ENCODE measurements at places on chromosomes 3 and 15.

DNA sequence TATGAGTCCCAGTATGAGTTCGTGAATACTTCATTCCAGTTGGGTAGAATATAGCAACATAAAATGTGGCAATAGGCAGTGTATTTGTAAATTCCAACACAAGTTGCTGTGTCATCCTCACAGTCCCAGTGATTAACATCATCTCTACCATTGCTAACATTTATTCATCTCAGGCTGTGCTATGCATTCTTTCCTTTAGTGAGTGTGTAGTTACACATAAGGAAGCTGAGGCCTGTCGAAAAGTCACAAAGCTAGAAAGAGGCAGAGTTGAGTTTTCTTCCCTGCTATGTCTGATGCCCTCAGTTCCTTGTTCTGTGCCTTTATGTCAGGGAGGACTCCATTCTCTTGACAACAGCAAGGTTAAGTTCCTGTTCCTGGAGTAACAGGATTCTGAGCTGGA is 96.4 kb downstream of the FNDC3B start:
- DNase-seq, result no peak

- DNase-seq, result peak; percentile 30
Observed at GRCh38 chr3:161607056-161607455, 110.4 kb downstream of the OTOL1 start.

DNA sequence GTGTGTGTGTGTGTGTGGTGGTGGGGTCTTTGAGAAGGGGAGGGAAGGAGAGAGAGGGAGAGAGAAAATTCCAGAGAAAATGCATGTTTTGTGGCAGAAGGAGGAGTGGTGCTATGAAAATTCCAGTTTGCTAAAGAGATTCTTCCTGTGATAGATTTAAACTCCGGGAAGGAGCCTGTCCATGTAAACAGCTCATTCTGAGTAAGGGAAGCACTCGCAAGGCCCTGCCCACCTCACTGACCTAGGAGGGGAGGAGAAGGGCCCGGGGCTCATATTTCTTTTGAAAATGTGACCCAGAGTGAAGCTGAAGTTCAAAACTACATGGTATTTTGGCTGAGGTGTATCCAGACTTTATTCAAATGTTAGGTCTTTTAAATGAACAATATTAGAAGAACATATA is 41.3 kb downstream of the ADAMTSL3 start:
- DNase-seq, result no peak

- DNase-seq, result no peak
Observed at GRCh38 chr3:127028781-127029657, 46.1 kb downstream of the PLXNA1 start.

GRCh38 chr3:66336333-66336766 is 115.5 kb downstream of the SLC25A26 start:
- DNase-seq, result no peak

DNA sequence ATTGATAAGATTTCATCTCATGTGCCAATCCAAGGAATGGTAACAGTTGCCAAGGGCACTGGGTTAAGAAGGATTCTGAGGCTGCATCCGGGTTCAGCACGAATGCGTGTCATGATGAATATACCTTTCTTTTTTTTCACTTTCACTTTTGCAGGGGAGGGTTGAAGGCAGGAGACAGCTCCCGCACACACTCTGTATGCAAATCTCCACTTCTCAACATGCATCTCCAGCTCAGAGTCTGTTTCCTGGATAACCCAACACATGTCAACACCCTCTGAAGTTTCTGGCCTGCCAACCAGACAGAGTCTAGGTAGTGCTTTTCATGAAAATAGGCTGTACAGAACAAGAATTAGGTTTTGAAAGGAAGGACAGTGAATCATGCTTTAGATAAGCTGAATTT is 21.6 kb downstream of the B4GALT4 start:
- DNase-seq, result no peak

- DNase-seq, result no peak
Observed at GRCh38 chr3:180284331-180285110, 247.8 kb upstream of the PEX5L start.

DNA sequence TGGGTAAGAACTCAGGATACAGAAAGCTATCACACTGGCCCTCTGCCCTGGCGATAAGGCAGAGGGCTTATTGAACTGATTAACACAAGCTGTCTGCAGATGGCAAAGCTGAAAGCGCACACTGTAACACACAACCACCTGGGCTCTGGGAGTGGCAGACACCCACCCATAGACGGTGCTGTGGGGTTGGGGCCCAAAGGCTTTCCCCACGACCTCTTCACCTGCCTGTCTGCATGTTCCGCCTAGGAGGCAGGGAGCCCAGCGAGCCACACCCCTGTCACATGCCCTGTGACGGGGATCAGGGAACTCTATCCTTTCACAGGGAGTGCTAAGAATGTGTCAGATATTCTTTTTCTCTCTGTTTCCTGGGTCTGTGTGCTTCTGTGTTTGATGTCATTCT is 12.1 kb upstream of the TFG start:
- DNase-seq, result no peak

GRCh38 chr15:68651916-68652525 is 73.2 kb downstream of the CORO2B start:
- peak; percentile 78 for DNase-seq

DNA sequence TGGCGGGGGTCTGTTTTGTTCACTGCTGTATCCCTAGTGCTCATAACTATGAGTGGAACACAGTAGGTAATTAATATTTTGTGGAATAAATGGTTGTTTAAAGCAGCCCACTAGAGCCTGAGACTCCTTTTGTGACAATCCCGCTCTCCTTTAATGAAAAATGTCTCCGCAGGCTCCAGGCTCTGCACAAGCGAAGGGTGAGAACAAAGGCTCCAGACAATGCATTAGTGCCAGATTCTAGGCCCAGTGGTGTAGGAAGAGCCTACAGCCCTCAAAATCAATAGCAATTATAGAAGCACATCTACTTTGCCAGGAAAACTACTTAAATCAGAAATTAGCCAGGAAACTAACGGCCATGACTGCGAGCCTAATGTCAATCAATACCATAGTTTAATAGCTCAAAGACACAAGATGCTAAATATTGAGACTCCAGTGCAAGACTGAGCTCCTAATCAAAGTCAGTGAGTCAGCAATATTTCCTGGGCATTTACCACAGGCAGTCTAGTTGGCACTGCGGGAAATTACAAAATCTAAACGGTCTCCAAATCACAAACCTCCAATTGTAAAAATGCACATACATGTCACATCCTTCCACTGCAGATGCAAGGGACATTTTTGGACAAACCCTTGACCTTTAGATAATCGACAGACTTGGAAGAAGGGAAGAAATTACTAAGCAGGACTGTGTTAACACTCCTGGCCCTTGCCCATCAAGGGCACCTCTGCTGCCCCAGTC is 2.3 kb downstream of the ANXA2 start:
- DNase-seq, result no peak

- no peak for DNase-seq
Observed at GRCh38 chr3:145492456-145492855, 668.5 kb downstream of the PLOD2 start.

DNA sequence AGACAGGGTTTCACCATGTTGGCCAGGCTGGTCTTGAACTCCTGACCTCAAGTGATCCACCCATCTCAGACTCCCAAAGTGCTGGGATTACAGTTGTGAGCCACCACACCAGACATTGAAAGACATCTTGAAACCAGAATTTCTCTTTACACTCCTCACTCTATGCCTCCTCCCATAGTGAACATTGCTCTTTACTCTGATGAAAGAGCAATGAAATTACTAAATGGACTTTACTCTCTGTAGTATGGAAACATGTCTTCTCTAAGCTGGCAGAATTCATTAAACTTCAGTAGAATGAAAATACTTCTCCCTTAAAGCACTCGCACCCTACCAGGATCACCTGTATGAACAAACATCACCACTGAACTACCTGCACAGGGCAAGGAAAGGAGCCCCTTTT is 27.8 kb upstream of the TFG start:
- no peak for DNase-seq

DNA sequence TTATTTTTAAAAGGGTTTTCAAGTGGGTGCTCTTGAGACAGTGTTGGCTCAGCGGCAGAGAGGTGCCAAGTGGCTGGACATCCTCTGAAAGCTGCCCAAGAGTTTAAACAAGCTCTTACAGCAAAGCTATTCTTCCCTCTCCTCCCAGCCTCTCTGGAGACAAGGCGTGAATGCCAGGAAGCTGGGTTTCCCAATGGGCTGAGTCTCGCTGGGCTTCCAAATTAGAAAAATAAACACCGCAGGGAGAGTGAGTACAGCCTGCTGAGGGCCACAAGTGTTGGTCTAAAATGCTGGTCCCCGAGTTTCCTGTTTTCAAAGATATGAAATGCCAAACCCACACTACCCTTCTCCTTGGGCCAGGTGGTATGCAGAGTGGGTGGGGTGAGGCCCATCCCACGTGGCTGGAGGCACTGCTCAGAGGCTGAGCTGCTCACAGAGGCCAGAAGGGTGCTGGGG is 36.4 kb downstream of the ZDHHC3 start:
- no peak for DNase-seq

- DNase-seq, result no peak
Observed at GRCh38 chr3:24937228-24937627, 442.6 kb upstream of the THRB start.

- no peak for DNase-seq
Observed at GRCh38 chr15:20369500-20369899, 172.1 kb downstream of the GOLGA6L6 start.

DNA sequence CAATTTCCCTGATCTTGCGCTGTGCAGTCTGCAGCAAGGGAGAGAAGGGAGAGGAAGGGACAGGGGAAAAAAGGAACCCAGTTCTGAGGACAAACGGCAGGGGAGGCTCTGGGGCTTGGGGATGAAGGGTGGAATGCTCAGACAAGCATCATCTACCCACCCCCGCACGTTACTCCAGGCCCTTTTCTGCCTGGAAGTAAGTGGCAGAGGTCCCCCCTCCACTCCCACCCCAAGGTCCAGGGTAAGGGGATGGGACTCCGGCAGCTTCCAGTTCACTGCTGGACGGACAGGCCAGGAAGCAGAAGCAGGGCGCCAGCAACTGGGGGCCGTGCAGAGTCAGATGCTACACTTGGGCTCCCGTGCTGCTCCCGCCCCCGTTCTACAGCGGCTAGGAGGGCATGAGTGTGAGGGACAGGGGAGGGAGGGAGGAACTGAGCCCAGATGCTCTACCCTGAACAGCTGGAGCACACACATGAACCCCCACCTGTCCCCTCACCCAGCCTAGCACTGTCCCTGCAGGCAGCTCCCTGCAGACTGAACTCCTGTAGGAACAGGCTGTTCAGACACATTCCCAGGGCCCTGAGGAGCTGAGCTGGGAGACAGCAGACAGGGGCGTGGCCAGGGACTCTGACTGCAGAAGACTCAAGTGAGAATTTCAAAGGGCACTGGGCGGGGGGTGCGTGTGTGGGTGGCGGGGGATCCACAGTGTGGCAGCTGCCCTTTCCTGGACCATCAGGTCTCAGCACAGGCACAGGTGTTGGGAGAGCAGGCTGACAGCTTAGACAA is 59.7 kb downstream of the SENP2 start:
- DNase-seq, result no peak

GRCh38 chr3:30496066-30496966 is 110.1 kb upstream of the TGFBR2 start:
- DNase-seq, result no peak

DNA sequence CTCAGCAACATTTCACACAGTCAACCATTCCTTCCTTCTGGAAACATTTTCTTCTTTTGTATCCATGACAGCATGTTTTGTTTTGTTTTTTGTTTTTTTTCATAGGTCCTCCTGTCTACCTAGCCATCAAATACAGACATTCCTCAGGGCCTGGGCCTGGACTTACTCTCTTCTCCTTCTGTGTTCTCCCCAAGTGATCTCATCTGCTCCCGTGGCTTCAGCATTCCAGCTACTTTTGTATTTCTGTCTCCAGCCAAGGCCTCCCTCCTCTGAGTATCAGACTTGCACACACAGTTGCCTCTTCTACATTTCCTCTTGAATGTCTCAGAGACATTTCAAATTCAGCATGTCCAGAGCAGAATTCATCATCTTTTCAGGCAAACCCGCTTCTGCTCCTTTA is 82.4 kb downstream of the HCN4 start:
- DNase-seq, result no peak

DNA sequence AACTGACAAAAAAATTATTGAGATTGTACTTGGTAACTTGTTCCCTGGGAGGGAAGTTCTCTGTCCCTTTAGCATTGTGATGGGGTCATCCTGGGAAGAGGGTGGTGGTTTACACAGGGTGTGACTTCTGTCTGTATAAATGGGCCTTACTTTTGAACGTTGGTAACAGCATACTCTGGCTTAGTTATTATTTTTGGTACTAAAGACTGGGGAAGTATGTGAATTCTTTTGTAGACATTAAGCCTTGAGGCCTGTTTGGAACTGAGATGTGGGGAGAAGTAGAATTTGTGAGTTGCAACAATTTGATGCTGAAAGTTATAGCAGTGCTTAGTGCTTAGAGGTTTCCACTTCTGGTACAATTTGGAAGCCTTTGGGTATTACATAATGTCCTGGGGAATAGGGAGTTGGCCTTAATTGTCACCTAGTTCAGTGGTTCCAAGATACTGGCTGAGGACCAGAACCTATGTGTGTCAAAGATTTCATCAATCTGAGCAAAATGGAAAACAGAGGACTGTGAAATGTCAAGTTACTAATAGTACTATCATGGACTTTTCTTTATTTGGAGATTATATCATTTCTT is 15.9 kb downstream of the TLNRD1 start:
- DNase-seq, result no peak

GRCh38 chr3:108404368-108404767 is 106.0 kb downstream of the MYH15 start:
- DNase-seq, result no peak

DNA sequence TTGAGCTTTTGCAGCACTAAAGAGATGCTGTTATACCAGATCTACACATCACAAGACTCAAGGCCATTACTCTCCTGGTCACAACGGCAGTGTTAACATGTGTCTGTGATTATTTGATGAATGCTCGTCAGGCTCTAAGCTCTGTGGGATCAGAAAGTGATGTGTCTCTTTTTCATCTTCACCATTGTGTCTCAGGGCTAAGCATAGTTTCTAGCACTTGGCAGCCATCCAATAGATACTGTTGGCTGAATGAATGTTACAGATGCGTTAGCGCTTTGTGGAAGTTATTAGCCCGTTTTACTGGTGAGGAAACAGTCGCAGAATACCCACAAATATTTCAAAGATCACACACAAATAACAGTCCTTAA is 1.2 kb upstream of the FAM81A start:
- peak; percentile 20 for DNase-seq

GRCh38 chr15:101600035-101600434 is 52.1 kb downstream of the TM2D3 start:
- DNase-seq, result no peak

GRCh38 chr3:134231131-134231530 is 19.5 kb downstream of the RYK start:
- no peak for DNase-seq

- DNase-seq, result no peak
Observed at GRCh38 chr3:43461345-43461744, 160.5 kb downstream of the ANO10 start.
